ENCODE measurements at places on chromosomes 5 and 9.

- DNase-seq, result no peak
These were observed 145.1 kb downstream of the GCNT1 start for GRCh38 chr9:76603931-76604570.

- DNase-seq, result no peak
These were observed 74.1 kb upstream of the SAP30L start for GRCh38 chr5:154371687-154372086.

DNA sequence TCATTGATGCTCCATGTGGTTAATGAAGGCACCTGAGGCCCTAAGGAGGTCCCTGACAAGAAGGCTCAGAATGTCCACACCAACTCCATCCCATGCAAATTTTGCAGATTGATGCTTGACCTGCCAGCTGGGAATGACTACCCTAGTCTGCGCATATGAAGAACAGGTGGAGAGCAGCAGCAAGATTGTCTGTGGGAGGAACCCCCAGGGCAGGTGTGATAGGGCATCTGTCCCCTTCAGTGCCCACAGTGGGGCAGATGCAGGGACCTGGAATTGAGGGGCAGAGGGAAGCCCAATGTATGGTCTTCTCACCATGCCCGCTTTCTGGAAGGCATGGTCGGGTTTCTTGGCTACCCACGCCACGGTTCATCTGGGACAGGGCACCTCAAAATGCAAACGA, 79.6 kb downstream of the MACROH2A1 start:
- no peak for DNase-seq

- no peak for DNase-seq
These were observed 68.4 kb downstream of the CAST start for GRCh38 chr5:96730586-96730985.

DNA sequence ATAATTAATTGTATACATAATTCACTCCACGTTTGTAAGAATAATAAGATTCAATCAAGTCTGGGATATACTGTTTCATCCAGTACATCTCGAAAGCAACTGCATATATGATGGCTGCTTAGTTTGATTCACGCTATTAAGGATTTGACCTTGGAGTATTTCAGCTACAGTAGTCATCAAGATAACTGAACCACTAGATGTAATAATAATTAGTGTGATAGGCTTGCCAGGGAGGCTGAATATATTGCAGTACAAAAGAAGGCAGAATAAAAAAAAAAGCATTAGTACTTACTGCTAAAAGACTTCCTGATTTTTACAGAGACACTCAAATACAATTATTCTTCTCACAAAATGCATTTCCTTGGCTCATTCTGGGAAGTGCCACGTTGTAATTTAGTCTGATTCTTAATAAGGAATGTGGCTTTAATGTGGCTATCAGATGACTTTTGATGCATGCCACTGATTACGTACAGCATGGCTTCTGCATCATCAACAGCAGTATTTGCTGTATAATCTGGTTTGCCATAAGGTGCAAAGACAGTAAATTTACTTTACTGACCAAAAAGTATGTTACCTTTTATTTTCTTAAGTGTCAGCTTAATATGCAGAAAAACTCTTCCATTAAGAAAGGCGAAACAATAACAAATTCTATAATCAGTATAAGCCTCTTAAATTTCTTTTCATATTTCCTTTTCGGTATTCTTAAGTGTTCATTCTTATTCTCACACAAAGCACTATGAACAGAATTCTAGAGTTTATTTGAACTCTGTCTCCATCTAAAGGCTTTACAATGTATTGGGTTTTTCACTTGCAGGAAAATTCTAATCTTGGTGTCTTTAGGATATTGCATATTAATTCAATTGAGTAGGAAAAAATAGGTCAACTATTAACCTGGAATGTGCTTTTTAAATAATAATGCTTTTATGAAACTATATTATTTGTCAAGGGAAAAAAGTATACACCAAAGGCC, 166.4 kb downstream of the SLF1 start:
- no peak for DNase-seq

- no peak for DNase-seq
These were observed 3.5 kb downstream of the ESM1 start for GRCh38 chr5:54981928-54982327.

DNA sequence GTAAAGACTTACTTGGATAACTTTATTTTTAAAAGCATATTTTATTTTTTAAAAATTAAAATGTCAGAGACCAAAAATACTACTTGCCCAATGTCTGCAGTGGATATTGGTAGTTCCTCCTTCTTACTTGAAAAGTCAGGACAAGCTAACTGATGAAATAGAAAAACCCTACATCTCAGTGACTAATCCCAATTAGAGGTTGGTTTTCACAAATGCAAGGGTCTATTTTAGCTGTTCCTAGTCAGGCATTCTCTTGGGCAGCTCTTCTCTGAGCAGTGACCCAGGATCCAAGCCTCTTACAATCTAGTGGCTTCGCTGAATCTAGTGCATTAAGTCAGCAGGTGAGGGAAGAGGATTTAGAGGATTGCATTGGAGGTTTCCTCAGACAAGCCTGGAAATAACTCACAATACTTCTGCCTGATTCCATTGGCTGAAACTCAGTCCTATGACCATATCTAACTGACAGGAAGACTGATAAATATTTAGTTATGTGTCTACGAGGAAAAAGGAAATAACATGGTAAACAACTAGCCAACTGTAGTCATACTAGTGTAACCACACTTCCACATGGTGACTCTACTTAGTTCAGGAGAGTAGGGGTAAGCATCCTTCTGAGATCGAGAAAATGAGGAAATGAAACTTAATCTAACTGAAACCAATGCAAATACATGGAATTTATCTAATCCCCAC, 34.2 kb upstream of the MIER3 start:
- DNase-seq, result no peak

GRCh38 chr9:97694769-97695168, 2.4 kb downstream of the XPA start:
- DNase-seq, result no peak

DNA sequence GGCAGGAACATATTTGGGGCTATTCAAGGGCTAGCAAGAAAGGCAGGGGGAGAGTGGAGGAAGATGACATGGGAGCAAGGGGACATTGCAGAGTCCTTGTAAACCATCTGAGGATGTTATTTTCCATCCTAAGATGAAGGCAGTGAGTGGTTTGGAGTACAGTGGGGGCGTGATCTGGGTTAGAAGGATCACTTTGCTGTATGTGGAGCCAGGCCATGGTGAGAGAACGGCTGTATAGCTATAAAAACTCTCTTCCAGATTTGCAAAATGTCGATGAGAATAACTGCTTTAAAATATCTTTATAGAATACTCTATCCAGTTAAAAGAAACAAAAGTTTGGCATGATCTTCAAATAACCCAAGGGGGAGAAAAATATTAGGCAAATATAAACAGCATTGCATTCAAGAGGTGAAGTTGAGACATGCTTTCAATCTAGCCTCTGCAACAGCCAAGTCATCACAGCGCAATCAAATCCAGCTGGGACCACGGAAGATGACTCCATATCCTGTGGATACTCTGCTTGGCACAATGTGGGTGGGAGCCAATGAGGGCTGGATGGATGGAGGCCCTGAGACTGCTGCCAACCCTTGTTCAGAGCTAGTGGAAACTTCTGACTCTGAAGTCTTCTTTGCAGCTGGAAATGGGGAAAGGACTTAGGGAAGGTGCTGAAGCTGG, 111.5 kb upstream of the BASP1 start:
- no peak for DNase-seq

DNA sequence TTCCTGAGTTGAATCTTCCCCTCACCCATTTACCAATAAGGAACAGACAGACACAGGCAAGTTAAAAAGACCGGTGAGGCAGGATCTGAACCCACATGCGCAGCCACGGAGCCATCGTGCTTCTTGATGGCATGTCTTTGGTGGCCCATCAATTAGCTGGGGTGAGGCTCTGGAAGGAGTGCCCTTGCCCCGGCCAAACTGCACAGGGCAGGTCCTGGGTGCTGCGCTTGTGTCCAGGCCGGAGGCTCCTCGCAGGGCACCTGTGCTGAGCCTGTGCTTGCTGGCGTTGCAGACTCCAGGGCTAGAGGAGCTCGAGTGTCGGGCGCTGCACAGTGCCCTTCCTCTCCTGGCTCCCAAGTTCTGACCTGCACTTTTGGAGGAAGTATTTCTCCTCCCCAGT, 66.4 kb downstream of the PSMB7 start:
- DNase-seq, result no peak

DNA sequence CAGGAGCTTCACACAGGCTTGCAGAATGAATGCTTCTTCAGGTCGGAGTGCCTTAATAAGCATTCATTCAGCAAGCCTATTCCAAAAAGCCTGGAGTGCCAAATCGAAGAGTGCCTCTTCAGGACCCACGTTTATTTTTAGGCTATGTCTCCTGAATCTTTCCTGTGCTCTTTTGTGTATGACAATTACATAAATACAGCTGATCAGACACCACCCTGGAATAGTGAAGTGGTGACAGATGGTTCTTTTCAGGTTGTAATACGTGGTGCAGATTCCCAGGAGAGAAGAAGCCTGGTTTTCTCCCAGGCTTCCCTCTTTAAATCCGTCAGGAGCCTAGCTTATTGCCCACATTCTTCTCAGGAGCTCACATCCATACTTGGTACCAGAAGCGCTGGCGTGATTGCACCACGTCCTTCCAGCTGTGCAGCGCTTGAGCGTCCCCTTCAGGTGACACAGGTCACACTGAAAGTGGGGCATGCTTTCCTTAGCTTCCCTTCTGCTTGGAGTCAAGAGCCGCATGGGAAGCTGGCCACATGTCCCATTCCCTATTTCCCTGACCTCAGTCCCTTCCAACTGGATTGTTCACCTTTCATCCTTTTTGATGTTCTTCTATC, 123.1 kb downstream of the ADCY2 start:
- no peak for DNase-seq

DNA sequence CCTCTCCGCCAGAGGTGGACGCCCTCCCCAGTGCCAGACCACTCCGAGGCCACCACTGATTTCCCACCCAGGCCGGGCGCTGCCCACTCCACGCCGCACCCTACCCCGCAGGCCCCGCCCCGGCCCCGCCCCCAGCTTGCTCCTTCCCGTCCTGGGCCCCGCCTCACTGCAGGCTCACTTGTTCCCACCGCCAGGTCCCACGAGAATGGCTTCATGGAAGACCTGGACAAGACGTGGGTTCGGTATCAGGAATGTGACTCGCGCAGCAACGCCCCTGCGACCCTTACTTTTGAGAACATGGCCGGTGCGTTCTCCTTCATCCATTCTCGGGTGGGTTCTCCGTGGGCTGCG, 6.5 kb downstream of the LRRC26 start:
- DNase-seq, result no peak

DNA sequence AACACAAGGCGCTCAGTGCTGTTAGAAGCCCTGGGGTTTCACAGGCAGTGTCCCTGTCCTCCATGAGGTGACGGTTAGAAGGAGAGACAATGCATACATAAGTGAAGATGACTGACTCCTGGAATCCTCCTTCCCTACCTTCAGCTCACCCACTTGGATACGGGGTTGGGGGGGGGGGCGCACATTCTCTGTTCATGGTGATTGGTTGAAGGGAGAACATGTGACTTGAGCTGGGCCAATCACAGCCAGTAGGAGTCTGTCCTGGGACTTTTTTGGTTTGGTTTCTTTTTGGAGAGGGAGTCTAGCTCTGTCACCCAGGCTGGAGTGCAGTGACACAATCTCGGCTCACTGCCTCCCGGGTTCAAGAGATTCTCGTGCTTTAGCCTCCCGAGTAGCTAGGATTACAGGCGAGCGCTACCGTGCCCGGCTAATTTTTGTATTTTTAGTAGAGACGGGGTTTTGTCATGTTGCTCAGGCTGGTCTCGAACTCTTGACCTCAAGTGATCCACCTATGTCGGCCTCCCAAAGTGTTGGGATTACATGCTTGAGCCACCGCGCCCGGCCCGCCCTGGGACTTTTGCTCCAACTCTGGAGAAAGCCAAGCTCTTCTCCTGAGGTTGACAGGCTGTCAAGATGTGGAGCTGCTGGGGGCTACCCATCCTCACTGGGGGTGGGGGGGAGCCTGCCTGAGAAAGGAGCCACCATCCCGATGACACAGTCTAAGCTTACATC, 30.8 kb downstream of the SH3PXD2B start:
- DNase-seq, result no peak

DNA sequence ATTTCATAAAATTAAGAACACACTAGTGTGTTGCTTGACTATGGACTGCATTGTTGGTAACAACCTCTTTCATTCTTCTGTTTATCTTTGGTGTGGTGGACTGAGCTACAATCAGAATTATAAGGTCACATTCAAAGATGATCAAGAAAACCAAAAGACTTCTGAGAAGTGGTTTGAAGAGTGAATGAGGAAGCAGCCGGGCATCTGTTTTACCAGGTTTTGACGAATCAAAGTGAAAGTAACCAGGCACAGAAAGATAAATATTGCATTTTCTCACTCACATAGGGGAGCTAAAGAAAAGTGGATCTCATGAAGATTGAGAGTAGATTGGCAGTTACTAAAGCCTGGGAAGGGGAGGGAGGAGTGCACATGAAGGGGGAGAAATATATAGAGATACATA, 589.1 kb downstream of the ZNF608 start:
- no peak for DNase-seq

DNA sequence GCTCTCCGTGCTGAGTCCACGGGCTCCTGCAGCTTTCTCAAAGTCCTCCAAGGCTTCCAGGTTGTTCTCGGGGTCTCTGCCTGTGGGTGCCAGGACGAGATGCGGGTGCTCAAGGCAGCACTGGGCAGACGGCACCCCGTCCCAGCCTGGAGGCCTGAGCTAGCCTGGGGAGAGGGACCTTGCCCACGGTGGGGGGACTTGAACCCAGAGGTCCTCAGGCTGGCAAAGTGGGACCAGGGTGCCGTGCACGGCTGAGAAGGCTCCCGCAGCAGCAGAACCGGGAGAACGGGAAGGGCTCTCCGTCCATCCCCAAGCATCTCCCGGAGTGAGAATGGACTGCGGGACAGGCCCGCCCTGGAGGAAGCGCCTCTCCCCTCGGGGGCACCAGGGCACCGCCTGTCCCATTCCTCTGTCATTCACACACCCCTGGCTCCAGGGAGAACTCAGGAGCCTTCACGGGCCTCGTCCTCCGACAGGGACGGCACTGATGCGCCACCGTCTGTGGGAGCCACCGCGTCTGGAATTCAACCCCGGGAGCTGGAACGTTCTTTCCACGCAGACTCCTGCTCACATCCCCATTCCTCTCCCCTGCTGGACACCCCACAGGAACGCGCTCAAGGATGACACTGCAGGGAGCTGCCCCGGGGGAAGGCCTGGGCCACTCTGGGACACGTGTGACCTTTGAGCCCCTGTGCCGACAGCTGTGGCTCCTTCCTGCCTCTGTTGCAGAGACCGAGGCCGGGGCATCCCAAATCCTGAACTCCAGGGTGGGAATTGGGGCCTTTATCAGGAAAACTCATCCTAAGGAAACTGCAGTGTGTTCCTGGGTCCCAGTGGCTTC, 16.3 kb upstream of the OBP2B start:
- DNase-seq, result no peak

GRCh38 chr5:61177716-61178115, 15.4 kb upstream of the SMIM15 start:
- no peak for DNase-seq

All from esophagus squamous epithelium (tissue), 5 donors.